ENCODE measurements at places on chromosomes 5 and 9.
A peak's percentile ranks its signal among the peaks of the same experiment; 100 is the strongest.

GRCh38 chr9:124098141-124098905 lies 86.8 kb downstream of the LHX2 start:
- no peak for DNase-seq

- no peak for DNase-seq
These were observed 728.3 kb upstream of the SEMA6A start for GRCh38 chr5:117302949-117303348.

GRCh38 chr9:131798246-131798645 lies 58.4 kb upstream of the RAPGEF1 start:
- DNase-seq: no peak

DNA sequence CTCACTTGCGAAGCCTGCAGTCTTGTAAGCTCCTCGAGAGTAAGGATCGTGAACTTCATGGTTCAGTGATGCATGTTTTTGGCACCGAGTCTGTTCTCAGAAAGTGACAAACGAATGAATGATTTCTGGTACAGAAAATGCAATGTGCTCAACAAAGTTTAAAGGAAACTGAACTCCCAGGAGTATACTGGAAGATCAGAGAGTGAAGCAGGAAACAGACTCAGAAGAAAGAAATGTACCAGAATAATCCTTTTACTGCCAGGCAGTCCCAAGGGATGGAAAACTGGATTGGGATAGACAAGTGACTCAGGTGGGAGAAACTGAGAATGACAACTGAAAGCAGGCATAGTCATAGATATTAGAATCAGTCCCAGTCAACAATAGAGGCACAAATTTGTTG lies 420.6 kb downstream of the CTNND2 start:
- no peak for DNase-seq

GRCh38 chr5:153096381-153096780 lies 394.1 kb upstream of the GRIA1 start:
- DNase-seq: no peak

DNA sequence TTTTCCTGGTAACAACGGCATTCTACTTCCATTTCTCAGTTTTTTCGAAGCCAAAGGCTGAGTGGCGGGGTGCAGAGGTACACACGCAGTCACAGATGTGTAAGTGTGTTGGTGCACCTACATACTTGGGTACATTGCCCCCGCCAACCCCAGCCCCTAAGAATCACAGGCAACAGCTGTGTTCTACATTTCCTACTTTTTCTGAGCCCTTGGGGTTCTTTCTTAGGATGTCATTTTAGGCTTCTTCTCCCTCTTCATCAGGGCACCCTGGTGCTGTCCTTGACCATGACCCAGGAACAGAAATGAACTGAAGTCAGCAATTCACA lies 104.8 kb downstream of the PAX5 start:
- DNase-seq: no peak

GRCh38 chr5:83388608-83389007 lies 82.9 kb upstream of the VCAN start:
- no peak for DNase-seq

DNA sequence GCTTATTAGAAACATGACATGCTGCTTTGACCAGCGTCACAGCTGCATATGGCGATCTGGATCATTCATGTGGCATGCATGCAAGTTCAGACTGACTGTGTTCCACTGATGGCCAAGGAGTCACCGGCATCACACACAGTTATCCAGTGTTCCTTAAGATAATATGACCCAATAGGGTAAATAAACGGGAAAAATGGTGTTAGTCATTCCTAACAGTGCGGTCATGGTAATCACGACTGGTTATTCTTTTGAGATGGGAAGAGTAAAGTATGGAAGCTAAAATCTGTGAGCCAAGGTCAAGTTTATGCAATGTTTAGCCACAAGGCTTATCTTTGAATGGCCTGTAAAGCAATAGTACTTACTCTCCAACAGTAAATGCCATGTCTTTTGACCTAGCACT lies 29.3 kb upstream of the LVRN start:
- no peak for DNase-seq

DNA sequence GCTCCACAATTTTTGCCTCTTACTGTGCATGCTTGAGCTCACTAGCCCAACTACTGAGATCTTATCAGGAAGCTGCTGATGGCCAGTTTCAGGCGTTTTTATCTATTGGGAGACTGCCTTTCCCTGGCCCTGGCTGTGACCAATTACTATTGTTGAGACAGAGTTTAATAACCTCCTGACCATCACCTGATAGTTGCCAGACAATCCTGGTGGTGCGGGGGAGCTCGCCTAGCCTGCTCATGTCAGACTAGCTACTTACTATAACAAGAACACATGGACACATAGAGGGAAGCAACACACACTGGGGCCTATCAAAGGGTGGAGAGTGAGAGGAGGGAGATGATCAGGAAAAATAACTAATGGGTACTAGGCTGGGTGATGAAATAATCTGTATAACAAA lies 13.0 kb upstream of the OXCT1 start:
- DNase-seq: no peak

- peak; percentile 64 for DNase-seq
These were observed 70.2 kb downstream of the KCNT1 start for GRCh38 chr9:135772056-135772646.

- peak; percentile 5 for DNase-seq
These were observed 25.5 kb upstream of the KCNIP1 start for GRCh38 chr5:170478306-170478705.

DNA sequence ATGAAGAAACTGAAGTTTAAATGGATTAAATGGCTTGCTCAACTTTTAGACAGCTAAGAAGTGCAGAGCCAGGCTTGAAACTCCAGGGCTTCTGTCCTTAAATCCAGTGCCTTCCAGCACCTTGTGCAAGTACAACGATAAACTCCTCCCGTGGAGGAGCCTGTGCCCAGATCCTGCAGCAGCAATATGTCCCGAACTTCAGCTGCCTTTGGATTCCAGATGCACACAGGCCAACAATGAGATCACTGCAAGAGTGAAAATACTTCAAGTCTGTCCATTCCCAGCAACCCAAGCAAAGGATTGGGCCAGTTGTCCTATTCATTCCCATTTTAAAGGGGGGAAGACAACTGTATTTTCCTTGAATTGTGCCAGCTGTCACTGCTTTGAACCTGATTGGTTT lies 199.6 kb downstream of the CRB2 start:
- no peak for DNase-seq

GRCh38 chr5:66724349-66725139 lies 128.4 kb downstream of the MAST4 start:
- DNase-seq: no peak

DNA sequence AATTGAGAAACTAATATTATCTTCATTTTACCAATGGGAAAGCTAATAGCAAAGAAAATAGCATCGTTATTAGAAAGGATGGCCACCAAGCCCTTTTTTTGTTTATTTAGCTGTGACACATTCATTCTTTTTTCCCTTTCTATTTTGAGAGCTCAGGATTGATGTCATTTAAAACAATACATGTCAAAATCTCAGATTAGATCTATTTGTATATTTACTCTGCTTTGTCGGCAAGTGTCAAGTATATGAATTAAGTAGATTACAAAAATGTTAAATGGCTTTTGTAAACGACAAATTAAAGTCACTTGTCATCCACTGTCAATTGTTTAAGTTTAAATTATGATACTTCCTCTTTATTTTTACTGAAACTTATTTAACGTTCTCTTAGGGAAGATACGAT lies 118.9 kb downstream of the PAM start:
- DNase-seq: no peak
